ENCODE measurements at places on chromosomes 13 and 19. TPM values are rescaled to one million over a fixed set of nuclear protein-coding genes. Genes with fewer than 3 reads are reported as not detected.

DNA sequence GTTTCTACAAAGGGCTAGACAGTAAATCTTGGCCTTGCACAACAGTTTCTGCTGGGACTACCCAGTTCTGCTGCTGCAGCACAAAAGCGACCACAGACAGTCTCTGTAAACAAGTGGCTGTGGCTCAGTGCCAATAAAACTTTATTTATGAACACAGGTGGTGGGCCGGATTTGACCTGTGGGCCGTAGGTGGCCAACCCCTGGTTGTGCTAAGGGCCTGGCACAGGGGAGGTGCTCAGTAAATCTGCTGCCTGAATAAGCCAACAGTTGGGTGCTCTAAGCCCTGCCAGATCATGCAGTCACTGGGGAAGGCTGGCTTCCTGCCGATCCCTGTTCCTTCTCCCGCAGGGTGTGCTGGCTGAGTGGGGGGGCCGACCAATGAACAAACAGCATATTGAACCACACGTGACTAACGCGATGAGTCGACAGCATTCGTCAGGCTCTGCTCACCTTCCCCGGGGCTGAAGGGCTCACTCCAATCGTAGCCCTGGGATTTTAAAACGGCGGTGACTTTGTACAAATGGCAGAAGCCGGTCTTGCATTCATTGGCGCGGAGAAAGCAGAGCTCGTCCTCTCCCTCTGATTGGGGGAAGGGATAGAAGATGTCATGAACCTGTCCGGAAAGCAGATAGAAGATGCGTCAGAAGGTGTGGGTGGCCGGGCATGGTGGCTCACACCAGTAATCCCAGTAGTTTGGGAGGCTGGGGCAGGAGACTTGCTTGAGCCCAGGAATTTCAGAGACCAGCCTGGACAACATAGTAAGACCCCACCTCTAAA is 24.3 kb upstream of the MYDGF start:
- no peak for DNase-seq

DNA sequence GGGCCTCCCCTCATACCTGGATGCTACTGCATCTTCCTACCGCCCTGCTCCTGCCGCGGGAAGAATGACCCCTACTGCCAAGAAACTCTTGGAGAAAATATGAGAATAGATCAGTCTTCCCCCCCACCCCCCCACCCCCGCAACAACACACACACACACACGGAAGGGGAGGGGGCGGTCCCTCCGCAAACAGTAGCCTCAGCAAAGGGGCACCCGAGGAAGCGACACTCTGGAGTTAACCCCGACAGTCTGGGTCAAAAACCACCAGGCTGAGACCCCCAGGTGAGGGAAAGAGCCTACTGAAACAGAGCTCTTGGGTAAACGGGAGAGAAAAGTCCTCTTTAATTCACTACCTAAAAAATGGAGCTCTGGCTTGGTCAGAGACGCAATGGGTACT is 1.2 kb downstream of the MED26 start:
- DNase-seq, result no peak

DNA sequence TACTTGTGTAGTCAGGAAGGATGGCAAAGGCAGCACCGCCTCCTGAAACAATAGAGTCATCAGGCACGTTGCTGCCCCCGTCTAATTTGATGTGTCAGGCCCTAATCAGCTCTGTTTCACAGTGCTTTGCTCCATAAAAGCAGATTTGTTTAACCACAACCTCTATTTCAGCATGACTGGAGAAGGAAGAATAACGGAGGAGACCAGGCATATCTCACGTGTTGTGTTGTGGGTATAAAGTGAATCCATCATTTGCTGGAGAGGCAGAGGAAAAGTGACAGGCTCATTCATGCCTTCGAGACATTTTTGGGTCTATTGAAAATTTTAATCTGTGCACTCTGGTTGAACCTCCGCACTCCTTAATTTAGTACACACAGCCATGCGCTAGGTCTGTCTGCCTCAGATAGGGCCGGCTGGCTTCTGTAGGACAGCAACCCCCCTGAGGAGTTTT is 940.4 kb upstream of the SLC10A2 start:
- peak; percentile 42 for DNase-seq

DNA sequence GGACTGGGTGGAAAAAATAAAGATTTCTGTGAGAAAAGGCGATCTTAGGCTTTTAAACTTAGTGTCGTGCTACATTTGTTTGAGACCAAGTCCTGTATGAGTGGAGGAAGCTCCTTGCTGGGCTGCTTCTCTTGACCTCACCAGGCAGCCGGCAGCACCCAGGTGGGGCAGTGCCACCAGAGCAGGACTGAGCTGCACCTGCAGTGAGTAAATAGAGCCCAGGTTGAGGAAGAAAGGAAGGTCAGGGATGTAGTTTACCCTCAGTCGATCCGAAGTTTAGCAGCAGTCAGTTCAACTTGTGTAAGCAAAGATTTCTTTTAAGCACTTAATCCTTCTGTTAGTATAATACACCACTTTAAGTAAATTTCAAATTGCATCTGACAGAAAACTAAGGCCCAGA is 13.6 kb downstream of the HNRNPM start:
- DNase-seq, result no peak

KLK4 gene
- total RNA-seq, result not detected

ZNF492 gene
- 0.25 TPM for total RNA-seq

ZNF579 gene
- total RNA-seq, result 16.6 TPM
